GM23248 (cell line): ENCODE measurements at places on chromosomes 2 and 18.
A peak's percentile ranks its signal among the peaks of the same experiment; 100 is the strongest.

DNA sequence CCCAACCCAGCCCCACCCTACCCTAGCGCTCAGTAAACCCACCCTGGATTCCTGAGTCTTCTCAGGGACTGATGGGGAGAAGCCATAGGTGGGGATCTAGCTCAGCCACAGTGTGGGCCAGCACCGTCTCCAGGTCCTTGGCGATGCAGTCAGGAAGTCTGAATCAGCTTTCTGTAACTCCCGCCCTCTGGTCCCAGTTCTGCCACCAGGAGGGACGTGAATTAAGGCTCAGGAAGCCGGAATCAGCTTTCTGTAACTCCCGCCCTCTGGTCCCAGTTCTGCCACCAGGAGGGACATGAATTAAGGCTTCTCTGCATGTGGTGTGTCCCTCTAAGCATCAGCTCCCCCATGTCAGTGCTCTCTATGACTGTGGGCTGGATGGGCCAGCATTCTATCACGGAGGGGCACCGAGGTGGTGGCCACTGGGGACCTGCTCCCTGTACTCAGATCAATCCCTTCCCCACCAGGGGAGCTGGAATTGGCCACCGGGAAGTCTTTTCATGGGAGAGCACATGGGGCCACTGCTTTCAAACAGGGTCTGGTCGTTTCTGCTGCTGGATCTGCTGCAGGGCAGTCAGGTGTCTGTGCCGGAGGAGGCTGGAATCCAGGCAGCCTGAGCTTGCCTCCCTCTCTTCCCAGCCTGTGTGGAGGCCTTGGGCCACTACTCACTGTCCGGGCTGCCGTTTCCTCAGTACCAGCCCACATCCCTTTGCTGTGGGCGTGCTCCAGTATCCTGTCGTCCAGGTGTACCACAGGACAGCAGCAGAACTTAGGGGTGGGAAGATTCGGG, 24.7 kb downstream of the ASB18 start:
- no peak for DNase-seq

- no peak for DNase-seq
Observed at GRCh38 chr2:159613091-159613490, 3.3 kb downstream of the BAZ2B start.

DNA sequence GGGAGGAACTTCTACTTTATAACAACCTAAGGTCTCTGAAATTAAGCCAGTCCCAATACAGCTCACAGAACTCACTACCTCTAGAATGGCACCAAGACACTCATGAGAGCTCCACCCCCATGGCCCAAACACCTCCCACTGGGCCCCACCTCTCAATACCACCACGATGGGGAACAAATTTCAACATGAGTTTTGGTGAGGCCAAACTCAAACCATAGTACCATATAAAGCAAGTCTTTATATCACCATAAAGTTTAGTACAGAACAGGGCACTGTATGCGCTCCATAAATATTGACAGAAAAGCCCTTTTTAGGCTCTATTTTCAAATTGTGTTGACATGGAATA, 3.3 kb downstream of the AFG3L2 start:
- DNase-seq: no peak

- DNase-seq: no peak
Observed at GRCh38 chr2:157174321-157174720, 83.2 kb upstream of the GALNT5 start.

DNA sequence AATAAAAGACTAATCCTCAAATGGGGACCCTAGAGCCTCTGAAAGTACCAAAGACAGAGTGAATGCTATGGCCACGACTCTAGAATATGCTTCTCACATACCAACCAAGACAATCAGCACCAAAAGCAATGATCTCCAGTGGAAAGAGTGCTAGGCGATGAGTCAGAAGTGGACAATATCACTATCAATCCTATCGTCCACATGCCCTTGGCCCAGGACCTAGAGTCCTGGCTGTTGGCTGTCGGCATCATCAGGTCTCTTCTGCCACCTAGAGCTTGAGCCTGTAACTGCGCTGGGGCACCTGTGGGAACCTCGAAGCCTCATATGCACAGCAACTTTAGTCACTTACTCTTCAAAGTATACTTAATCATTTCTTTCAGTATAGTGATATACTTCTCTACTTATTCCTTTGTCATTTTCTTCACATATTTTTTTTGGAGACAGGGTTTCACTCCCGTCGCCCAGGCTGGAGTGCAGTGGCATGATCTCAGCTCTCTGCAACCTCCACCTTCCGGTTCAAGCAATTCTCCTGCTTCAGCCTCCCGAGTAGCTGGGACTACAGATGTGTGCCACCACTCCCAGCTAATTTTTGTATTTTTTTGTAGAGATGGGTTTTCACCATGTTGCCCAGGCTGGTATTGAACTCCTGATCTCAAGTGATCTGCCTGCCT, 29.7 kb downstream of the NOL10 start:
- DNase-seq: peak; percentile 86
